ENCODE measurements at places on chromosomes 5 and 9.

DNA sequence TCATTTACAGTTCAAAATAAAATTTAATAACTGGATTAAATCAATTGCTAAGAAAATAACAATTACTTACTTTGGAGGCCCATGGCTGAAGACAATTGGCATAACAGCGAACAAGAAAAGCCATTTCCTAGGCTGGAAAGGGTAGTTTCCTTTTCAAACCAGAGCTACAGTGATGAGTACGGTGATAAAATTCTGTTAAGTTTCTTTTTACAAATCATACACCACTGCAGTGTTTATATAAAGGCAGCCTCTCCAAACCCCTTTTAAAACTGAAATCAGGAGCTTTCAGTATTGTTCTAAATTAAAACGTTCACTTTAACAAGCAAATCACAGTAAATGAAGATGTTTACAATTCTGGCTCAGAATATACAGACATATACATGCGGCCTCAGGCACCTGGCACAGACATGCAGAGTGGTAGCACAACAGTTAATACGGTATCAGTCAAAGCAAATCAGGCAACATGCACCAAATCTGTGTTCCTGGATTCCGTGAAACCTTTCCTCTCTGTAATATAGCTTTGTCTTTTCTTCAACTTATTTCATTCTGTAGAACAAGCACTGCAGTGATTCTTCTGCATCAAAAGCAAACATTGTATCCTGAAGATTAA lies 102.9 kb downstream of the RAPGEF6 start:
- DNase-seq, result no peak

GRCh38 chr5:143395638-143396352 lies 7.7 kb downstream of the NR3C1 start:
- no peak for DNase-seq

GRCh38 chr9:108813951-108814601 lies 41.7 kb downstream of the ACTL7B start:
- DNase-seq, result peak; percentile 47

- DNase-seq, result no peak
Observed at GRCh38 chr5:119017994-119018393, 29.6 kb upstream of the DTWD2 start.

DNA sequence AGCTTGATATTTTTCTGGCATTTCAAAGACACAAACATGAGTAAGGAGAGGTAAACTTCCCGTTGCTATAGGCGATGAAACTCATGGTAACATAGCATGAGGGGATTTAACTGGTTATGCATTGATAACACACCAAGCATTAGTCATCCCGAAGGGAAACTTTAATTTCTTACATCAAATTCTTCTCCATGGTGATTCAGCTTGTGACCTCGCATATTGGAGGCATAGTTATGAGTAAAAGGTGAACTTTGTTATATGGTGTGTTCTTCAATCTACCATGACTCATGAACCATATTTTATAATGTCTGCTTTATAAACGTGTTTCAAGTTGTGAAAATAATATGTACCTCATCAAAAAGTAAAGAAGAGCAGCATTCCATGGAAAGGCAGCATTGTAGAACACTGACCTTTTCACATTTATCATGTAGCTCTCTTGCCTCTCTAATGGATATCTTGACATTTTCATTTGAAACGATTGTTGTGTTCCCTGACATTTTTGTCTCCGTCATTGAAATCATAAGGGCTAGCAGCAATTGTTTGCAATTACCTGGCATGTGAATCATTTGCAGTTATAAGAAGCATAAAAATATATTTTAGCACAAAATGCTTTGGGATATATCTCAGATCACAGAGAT lies 491.8 kb downstream of the ANXA1 start:
- DNase-seq, result peak; percentile 48

Measured in fibroblast of pulmonary artery (primary cell).